ENCODE measurements at places on chromosomes 6 and 20.

DNA sequence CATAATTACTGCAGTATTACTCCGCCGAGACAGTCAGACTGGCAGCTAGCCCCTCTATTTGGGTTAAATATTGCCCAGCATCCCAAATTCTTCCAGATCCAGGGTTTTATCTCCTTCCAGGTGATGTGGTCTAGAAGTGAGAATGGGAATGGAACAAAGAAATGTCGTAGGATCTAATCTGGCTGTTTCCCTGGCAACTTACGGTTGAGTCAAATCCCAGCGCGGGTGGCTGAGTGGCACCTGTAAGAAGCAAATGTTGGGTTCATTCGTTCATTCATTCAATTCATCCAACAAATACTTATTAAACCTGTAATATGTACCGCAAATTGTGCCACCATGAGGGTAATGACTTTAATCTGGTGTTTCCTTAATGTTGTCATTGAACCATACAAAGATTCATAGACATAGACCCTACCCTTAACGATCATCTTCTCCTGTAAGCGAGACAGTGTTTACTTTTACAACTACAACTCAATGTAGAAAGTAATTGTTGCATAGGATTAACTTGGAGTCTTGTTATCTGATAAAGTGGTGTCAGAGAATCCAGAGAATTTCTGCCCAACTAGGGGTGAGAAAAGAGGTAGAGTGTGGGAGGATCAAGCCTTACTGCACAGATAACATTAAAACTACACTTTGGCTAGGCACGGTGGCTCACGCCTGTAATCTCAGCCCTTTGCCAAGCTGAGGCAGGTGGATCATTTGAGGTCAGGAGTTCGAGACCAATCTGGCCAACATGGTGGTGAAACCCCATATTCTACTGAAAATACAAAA, 91.3 kb upstream of the ADGRF1 start:
- DNase-seq: no peak

DNA sequence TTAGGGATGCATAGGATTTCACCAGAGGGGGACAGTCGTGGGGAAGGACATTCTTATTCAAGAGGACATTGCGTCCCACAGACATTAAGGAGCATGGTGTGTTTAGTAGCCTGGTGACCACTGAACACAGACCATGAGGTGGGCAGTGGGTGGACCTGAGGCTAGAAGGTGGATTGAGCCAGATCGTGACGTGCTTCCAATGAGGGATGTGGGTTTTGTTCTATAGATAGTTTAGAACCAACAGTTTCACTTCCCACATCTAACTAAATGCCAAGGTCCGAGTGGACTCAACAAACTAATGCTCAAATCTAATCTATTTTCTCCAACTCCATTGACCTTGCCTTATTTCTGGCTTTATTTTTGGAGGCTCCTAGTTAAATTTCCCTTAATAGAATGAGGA, 58.5 kb downstream of the OGFRL1 start:
- DNase-seq: no peak

DNA sequence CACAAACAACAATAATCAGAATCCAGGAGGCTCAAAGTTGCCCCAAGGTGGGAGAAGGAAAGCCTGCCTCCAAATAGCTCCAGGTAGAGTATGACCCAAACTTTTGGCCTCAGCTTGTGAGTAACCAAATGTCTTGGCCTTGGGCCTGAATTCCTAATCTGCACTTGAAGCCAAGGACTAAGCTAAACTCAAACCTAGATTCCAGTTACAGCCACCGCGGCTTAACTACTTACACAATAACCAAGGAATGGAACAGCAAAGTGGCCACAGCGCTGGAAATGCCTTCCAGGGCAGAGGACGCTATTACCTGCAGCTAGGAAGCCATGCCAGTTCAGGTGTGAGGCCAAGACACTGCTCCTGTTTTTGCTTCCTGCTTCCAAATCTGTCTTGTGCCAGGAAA, 4.6 kb downstream of the NINL start:
- no peak for DNase-seq

GRCh38 chr20:5784735-5785134, 34.5 kb downstream of the SHLD1 start:
- DNase-seq: no peak

GRCh38 chr6:106102034-106102433, 15.9 kb downstream of the PRDM1 start:
- DNase-seq: peak; percentile 77
